ENCODE measurements at places on chromosomes 1 and 21.

- no peak for DNase-seq
Measured at GRCh38 chr1:16133007-16133961, 22.6 kb downstream of the EPHA2 start.

DNA sequence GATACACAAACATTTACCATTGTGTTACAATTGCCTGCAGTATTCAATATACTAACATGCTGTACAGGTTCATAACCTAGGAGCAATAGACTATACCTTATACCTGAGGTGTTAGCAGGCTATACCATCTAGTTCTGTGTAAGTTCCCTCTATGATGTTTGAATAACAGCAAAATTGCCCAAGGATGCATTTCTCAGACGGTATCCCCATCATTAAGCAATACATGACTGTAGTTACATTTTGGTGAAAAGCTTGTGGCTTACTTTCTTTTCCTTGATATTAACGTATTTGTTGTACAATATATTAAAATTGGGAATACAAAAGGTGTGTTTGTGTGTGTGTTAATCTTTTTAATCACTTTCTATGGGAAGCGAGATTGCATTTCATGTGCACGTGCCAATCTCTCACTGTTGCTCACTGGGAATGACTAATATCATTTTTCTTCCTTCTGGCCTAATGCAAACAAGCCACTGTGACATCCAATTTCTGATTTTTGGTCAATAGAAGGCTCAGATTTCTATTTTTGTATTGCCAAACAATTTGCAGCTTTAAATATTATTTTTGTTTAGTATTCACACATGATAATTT, 36.7 kb upstream of the WLS start:
- no peak for DNase-seq

GRCh38 chr1:33342041-33342723, 21.3 kb upstream of the A3GALT2 start:
- peak; percentile 91 for DNase-seq

DNA sequence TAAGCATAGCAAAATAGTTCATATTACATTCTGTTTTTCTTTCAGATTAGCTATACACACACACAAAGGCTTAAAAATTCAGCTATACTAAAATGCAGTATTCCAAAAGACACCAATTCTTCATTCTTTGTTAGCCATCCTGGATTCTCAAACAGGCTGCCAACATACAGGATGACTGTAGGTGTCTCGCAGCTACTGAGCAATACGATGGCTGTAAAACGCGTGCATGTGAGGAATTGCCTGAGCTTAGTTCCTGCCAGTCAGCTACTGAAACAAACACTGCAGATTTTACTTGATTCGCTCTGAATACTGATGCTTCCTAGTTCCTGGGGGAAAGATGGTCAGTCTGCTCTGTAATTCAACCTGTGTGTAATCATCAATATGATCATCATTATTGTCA, 24.7 kb upstream of the HMGN1 start:
- DNase-seq: no peak

DNA sequence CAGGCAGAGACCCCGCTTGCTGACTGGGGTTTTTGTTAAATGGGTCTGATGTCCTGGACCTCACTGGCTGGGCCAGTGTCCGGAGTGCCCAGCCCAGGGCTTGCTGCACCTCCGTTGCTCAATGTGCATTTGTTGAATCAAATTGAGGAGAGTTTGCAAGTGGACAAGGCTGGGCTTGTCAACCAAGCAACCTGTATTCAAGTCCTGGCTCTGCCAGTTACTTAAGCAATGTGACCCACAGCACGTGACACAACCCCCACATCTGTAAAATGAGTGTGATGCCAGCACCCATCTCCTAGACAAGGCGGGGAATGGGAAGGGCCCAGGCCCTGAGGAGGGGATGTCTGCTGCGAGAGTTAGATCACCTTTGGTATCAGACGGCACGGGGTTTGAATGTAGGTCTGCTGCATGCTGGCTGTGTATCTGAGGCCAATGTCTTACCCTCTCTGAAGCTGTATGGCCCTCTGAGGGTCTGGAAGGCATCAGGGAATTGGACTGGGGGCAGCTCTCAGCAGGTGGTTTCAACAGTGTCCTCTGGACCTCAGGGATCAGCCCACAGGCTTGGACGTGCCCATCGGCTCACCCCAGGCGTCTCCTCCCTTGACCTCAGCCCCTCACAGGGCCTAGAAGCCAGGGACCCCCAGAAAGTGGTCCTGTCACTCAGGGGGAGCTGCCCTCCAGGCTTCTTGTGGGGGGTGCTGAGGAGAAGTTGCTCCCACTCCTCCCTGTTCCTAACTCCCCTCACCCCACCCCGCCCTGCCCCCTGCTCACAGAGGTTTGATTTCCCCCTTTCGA, 51.0 kb upstream of the RUNX3 start:
- no peak for DNase-seq
